Right renal cortex interstitium (tissue), 3 donors: ENCODE measurements at places on chromosomes 3 and 15.

DNA sequence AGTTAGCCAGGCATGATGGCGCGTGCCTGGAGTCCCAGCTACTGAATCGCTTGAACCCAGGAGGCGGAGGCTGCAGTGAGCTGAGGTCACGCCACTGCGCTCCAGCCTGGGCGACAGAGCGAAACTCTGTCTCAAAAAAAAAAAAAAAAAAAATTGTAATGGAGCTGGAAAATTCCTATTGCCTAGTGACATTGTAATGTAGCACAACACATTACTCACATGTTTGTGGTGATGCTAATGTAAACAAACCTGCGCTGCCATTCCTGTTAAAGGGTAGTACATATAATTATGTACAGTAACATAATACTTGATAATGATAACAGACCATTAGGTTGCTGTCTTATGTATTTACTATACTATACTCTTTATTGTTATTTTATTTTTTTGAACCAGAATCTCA, 39.1 kb downstream of the KNL1 start:
- no peak for DNase-seq

- no peak for DNase-seq
These were observed 1.4 kb downstream of the DUT start for GRCh38 chr15:48332642-48333034.

DNA sequence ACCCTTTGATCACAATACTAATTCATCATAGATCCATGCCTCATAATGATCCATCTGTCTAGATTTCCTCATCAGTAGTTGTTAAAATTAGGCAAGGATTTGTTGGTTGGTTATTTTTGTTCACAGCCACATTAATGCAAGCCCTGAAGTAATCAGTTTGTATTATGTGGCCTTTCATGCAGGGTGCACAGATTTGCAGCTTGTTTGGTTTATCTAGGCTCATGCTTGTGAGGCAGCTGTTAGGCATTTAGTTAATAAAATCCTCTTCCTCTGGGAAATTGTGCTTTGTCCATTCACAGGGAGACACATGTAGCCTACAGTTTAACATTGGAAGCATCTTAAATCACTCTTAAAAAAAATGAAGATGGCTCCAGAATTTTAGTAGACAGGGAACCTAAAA, 162.8 kb upstream of the ZNF385D start:
- no peak for DNase-seq

DNA sequence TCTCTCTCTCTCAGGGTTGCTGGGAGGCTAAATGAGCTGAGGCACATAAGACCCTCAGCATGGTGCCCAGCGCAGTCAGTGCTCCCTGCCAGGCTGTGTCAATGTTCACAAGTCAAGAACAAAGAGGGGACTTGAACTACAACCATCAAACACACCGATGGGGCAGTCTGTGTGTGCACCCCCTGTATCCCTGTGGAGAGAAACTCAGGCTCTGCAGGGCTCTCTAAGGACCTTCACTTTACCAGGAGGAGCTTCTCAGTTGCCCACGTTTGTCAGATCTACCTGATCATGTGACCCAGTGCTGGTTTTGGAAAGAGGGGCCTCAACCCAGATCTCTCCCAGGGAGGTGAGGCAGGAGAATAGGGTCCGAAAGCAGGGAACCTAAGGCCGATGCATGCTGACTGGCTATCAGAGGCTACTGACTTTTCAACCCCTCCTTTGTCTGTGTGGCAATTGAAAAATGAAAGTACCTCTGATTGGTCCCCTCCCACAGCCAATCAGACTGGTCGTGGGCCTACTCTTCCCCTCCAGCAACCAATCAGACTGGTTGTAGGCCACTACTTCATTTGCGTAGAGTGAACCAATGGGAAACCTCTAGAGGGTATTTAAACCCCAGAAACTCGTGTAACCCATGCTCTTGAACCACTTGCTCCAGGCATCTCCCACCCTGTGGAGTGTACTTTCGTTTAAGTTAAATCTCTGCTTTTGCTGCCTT, 34.0 kb downstream of the RHCG start:
- DNase-seq, result no peak
